ENCODE measurements at places on chromosomes 7 and 10.
A peak's percentile ranks its signal among the peaks of the same experiment; 100 is the strongest.

DNA sequence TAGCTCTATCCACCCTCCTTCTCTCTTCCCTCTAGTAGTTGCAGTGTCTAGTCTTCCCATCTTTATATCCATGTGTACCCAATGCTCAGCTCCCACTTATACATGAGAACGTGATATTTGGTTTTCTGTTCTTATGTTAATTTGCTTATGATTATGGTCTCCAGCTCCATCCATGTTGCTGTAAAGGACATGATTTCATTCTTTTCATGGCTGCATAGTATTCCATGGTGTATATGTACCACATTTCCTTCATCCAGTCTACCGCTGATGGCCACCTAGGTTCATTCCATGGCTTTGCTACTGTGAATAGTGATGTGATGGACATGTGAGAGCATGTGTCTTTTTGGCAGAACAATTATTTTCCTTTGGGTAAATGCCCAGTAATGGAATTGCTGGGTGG, 6.5 kb downstream of the PRSS2 start:
- no peaks in the 10 kb centered on the region for H3K36me3 ChIP-seq
- DNase-seq = no peak
- no peak overlapping the region for H3K27ac ChIP-seq
- no peaks in the 10 kb centered on the region for H3K4me1 ChIP-seq
- no peak overlapping the region for H3K4me3 ChIP-seq

GRCh38 chr7:101589976-101590662, 39.0 kb downstream of the MYL10 start:
- H3K4me1 ChIP-seq = no peaks in the 10 kb centered on the region
- H3K36me3 ChIP-seq = no peaks in the 10 kb centered on the region
- no peak overlapping the region for H3K27ac ChIP-seq
- no peaks in the 10 kb centered on the region for H3K27me3 ChIP-seq
- no peak for DNase-seq

DNA sequence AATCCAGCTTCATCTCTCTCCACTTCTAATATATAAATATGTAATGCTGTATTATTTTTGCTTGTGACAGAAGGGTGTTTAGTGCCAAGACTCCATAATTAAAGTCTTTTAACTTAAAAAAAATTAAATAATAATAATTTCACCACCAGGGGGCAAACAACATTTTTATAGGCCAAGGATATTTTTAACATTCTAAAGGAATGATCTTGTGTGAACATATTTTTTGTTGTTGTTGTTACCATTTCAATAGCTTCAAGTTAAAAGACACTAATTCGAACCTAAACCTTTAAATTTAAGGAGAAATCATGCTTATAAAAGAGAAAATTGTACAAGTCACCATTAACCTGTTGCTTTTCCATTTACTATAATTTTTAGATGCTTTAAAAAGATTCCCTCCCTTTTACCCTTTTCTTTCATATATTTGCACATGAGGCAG, 7.5 kb upstream of the DNAJC1 start:
- DNase-seq = peak; percentile 52
- no peaks in the 10 kb centered on the region for H3K36me3 ChIP-seq
- no peak overlapping the region for H3K4me3 ChIP-seq
- no peaks in the 10 kb centered on the region for H3K4me1 ChIP-seq

DNA sequence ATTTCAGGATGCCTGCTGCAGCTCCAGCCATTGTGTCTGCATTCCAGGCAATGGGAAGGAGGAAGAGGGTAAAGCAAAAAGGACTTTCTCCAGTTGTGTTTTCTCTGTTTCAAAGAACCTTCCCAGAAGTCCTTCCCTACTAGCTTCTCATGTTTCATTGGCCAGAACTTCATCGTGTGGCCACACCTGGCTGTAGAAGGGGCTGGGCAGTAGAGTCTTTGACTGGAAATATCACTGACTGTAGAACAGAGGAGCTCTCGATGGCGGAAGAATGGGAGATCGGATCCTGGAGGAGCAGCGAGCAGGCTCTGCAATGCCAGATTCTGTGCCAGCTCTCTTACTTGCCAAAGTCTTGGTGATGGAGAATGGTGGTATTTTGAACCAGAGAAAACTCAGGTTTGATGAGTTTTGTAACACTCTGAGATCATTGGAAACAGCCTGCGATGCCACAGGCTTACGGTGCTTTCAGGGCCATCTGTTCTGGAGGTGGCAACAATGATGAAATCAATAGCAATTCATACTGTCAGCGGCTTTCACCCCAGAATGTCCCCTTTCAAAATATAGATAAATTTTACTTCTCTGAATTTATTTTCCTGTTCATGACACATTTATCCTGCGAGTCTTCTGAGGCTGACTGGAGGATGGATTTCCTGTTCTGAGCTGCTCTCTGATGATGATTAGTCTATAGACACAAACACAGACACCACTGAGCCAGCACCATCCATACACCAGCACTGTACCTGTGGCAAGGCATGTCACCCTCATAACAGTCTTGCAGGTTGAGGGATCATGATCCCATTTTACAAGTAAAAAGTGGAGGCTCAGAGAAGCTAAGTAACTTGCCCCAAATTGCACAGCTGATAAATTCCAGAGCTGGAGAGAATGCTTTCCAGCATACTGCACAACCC, 204.2 kb downstream of the EMX2 start:
- no peak for DNase-seq
- H3K36me3 ChIP-seq = no peaks in the 10 kb centered on the region
- no peaks in the 10 kb centered on the region for H3K27me3 ChIP-seq
- H3K4me1 ChIP-seq = no peaks in the 10 kb centered on the region
- no peak overlapping the region for H3K4me3 ChIP-seq

GRCh38 chr7:115868369-115868768, 162.2 kb downstream of the TFEC start:
- H3K36me3 ChIP-seq = no peaks in the 10 kb centered on the region
- no peak overlapping the region for H3K27ac ChIP-seq
- no peak for DNase-seq
- H3K4me1 ChIP-seq = no peaks in the 10 kb centered on the region
